ENCODE measurements at places on chromosomes 7 and 10.
A peak's percentile ranks its signal among the peaks of the same experiment; 100 is the strongest.

DNA sequence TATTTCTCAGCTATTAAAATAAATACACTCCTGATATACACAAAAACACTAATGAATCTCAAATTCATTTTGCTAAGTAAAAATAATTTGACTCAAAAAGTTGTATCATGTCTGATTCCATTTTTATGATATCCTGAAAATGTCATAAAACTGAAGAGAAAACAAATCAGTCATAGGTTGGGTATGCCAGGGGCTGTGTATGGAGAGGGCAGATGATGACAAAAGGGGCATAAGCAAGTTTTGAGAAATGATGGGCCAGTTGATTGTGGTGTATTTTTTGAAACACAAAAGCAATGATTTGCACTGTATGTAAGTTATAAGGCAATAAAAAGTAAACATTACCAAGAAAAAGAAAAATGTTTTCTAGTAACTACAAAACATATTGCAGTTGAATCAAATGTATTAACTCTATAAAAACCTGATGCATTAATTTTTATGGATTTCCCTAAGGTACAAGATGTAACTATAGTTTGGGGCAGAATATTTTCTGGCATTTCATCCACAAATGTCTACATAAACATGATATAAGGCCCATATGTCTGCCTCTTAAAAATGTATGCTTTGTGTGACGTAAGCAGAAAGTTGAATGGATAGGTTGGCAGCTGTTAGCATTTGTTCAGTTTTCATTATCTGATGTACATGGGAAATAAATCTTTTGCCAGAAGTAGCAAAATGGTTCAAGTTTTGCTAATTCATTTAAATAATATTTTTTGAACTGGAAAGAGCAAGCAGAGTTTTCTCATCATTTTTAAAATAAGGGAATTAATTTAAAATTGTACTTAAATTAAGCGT, 35.1 kb upstream of the ING3 start:
- DNase-seq: no peak

DNA sequence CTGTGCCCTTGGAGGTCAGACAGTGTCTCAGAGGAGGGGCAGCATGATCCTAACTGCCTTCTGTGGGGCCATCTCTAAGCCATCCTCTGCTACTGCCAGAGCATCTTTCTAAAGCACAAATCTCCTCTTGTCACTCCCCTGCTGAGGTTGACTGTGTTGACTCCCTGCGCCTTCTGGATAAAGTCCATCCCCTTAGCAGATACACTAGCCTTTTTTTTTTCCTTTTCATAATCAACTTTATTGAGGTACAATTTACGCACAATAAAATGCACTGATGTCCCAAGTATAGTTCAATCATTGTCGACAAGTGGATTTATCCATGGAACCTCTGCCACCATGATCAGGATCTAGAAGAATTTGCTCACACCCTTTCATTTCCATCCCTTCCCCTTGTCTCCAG, 150.1 kb downstream of the SPAG6 start:
- no peak for DNase-seq

DNA sequence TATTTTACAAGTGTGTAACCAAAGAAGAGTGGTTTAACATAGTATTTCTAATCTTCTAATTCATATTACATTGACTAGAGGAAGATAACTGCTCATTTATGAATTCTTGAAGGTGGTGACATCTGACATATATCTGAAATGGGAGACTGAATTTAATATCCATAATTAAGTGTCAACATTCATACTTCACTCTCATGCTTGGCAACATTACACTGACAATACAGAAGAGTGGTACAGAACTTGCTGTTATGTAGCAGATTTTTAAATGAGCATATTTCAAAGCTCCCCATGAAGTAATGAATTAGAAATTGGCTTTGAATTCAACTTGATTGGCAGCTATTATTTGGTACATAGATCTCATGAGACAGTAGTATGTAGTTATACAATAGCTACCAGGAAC, 125.8 kb upstream of the POT1 start:
- DNase-seq: no peak

DNA sequence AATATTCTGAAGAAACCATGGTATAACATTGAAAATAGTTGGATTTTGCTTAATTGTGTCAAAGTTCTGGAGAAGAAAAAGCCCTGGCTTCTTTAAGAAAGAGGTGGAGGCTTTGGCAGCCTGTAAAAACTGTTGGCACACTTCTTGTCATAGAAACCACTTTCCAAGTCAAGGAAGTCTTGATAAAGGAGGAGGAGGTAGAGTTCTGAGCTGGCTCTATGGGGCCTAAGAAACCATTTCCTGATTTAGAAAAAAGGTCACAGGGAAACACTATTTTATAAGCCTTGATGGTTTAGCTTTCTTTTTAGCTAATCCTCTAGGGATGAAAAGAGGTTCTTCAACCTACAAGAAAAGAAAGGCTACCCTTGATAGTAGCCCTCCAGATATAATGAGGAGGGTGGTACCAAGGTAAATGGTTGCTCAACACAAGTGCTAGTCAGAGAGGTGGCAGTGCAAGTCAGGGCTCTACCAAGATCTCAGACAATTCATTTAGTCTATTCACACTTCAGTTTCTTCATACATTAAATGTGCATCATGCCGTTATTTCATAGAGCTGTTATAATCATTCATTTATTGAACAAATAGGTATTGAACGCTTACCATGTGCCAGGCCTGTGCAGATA, 346.9 kb downstream of the RNLS start:
- DNase-seq: no peak

- DNase-seq: no peak
These were observed 24.7 kb upstream of the YAE1 start for GRCh38 chr7:39541511-39541910.

DNA sequence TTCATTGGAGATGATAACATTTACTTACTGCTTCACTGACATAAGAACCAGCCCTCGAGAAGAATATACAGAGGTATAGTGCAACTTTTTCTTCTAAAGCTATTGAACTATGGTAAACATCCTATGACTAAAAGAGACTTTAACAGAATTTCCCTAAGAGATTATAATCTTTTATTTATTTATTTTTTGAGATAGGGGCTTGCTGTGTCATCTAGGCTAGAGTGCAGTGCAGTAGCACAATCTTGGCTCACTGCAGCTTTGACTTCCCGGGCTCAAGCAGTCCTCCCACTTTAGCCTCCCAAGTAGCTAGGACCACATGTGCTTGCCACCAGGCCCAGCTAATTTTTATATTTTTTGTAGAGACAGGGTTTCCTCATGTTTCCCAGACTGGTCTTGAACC, 258.5 kb upstream of the FERD3L start:
- DNase-seq: no peak

DNA sequence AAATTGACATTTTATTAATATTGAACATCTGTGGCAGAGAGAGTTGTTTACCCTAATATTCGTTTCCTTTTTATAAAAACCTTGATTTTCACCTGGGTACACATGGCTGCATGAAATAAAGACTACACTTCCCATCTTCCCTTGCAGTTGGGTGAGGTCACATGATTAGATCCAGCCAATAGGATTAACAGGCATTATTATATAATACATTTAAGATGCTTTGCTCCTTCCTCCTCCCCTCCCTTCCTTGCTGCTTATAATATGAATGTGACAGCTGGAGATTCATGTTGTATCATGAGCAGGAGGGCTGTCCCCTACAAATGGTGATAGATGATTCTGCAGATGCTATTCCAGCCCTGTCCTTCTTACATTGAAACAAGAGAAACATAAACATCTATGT, 146.6 kb downstream of the SH2D4B start:
- peak; percentile 68 for DNase-seq

DNA sequence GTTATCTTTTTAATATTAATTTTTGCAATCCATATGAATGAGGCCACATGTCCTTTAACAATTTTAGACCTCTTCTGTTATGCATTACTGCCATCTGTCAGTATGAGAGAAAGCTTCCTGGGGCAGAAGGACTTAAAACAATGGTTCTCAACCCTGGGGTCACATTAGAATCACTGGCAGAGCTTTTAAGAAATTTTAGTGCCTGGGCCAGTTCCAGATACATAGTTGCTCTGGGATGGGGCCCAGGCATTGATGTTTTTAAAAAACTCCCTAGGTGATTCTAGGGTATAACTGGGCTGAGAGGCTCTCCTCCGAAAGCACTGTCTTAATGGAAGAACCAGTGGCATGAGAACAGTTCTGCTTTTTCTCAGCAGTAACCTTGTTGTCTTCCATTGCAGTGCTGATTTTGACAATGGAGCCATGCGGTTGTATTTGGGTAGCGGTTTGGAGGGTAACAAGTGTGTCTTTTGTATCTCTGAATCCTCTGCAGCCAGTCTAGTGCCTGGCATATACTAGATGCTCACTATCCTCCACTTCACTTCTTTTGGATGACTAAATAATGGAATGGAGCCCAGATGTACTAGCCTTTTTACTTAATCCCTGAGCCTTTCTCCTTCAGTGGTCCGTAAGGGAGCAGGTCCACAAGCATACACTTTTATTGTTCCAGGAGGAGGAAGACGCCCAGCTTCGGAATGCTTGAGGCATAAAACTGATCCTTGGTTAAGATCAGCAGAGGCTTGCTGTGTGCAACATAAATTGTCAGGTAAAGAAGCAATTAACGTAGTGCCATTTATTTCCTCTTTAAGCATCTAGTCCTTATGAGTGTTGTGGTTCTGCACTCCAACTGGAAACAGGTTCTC, 227.1 kb downstream of the AUTS2 start:
- no peak for DNase-seq

- DNase-seq: peak; percentile 25
These were observed 23.9 kb downstream of the PYROXD2 start for GRCh38 chr10:98391065-98391464.

GRCh38 chr10:100878291-100878910, 34.4 kb upstream of the SLF2 start:
- peak; percentile 16 for DNase-seq

DNA sequence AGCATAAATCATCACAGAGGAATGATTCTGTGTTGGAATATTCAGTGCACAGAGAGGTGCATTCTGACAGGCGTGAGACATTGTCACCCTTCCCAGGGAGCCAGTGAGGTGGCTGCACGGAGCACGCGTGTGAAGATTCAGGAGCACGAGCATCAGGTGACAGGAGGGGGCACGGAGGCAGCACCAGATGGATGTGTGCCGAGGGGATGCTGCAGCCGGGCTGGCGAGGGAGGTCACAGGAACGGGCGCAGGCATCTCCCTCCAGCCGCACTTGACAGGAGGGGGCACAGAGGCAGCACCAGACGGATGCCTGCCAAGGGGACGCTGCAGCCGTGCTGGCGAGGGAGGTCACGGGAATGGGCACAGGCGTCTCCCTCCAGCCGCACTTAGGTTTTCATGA, 66.5 kb downstream of the DIP2C start:
- DNase-seq: no peak

DNA sequence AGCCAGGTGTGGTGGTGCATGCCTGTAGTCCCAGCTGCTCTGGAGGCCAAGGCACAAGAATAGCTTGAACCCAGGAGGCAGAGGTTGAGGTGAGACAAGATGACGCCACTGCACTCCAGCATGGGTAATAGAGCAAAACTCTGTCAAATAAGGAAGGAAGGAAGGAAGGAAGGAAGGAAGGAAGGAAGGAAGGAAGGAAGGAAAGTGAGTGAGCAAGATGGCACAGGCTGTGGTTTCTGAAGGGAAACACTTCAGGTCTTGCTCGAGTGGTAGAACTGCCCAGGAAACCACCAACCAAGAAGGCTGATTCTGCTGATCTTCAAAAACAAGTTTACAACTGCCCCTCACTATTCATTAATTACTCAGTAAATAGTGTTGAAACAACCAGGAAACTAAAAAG, 45.2 kb downstream of the EZH2 start:
- peak; percentile 54 for DNase-seq

Data from CD4-positive, alpha-beta T cell treated with Interleukin-17A for 1 hour (primary cell).